ENCODE measurements at places on chromosomes 6 and 20. TPM values are rescaled to one million over a fixed set of nuclear protein-coding genes. Genes with fewer than 3 reads are reported as not detected.

DNA sequence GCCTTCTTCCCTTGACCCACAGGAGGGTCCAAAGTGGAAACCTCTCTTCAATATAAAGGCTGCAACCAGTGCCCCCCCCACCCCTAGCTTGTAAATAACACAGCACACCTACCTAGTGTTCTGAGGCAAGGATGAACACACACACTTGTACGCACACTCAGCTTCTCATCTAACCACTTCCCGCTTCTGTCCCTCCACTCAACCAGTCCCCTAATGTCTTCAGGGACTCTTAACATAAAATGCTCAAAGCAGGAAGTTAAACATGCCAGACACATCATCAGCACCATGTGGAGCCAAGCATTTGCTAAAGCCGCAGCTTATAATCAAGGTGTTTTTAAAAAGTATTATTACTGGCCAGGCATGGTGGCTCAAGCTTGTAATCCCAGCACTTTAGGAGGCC lies 35.3 kb downstream of the FOXQ1 start:
- DNase-seq = no peak

GRCh38 chr6:3119040-3119723 lies 671 bp downstream of the BPHL start:
- no peak for DNase-seq

Gene CST2
- polyA plus RNA-seq = not detected

Gene SLC12A5
- 2.5 TPM for polyA plus RNA-seq
